RPMI8226 (cell line): ENCODE measurements at places on chromosomes 16 and 17.
A peak's percentile ranks its signal among the peaks of the same experiment; 100 is the strongest.

DNA sequence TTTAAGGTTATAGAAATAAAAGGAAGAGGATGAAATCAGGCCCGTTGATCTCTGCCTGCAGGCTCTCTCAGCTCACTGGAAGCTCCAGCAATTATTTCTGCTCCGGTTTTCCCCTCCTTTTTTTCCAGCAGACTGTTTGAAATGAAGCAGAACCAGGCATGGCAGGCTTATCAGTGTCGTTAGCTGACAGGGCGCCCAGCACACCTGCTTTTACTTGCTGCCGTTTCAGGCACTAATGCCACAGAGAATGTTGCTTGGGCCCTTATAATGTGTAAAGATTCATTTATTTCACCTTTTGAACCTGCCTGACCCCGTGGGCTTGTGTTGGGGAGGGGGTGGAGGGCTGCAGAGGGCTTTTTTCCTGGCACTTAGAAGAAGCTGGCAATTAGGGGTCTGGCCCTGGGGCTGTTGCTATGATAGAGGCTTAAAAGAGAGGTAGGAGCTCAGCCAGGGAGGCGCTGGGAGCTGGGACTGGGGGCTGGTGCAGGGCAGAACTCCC lies 108.1 kb downstream of the IRX3 start:
- no peak for DNase-seq

GRCh38 chr16:88552166-88552565 lies 18.0 kb upstream of the ZC3H18 start:
- DNase-seq = no peak

DNA sequence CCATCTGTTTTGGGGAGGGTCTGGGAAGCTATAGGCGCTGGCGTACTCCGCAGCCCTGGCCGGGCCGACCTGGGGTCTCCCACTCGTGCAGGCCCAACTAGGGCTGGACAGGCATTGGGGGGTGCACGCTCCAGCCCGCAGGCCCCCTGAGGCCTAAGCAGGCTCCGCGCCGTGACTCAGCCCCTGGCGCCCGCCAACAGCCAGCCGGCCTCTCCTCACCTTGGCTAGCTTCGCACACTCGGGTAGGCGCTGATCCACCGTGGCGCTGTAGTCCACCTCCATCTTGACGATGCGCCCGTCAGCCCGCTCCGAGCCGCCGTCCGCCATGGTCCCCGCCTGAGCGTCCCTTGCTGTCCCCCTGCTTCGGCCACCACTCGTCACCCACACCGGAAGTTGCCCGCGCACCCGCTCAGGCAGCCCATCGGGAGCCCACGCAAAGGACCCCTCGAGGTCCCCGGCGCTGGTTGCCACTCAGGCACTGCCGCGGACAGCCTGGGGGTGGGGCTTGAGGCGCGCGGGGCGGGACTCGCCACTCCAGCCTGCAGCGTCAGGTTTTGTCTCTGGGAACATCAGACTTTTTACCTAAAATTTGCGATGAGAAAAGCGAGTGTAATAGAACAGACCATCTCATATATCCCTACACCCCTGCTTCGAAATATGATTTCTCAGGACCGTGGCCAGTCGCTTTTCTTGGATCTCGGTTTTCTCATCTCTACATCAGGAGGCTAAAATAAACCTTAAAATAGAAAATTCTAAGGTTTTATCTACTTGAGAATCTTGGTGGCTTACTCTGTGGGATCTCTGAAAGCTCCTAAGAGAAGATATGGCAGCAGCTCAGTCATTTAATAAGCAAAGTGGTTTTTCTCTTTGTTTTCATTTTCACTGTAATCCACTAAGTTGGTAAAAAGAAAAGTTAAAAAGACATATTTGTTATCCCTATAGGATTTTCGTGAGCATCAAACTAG lies at the start of gene PSMD12:
PSMD12 (minus strand) TSS at position 385 of the 965 bp plus-strand sequence; CDS start at position 327, 58 bp downstream.
- DNase-seq = peak; percentile 95

- peak; percentile 80 for DNase-seq
Measured at GRCh38 chr17:35244341-35245195, 1.7 kb downstream of the SLFN5 start.

- no peak for DNase-seq
Measured at GRCh38 chr17:75539967-75540729, 14.7 kb downstream of the LLGL2 start.

- no peak for DNase-seq
Measured at GRCh38 chr17:80826955-80827645, 164.5 kb upstream of the CHMP6 start.

DNA sequence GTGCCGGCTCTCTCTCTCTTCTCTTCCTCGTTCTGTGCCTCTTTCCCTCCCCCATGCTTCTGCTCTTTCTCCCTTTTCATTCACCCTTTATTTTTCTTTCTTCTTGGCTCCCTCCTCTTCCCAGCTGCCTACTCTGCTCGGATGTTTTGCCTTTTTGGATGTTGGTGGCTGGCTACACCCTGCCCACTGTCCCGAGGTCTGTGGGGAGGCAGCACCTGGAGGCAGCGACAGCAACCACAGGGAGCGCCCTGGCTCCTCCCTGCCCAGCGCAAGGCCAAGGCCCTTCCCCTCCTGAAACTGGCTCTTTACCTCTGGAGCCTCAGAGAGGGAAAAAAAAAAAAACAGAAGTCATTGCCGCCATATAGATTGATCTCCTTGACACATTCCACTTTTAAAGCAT lies 20.0 kb downstream of the CLUAP1 start:
- DNase-seq = no peak

GRCh38 chr16:84841787-84842300 lies 22.1 kb downstream of the CRISPLD2 start:
- DNase-seq = peak; percentile 36

DNA sequence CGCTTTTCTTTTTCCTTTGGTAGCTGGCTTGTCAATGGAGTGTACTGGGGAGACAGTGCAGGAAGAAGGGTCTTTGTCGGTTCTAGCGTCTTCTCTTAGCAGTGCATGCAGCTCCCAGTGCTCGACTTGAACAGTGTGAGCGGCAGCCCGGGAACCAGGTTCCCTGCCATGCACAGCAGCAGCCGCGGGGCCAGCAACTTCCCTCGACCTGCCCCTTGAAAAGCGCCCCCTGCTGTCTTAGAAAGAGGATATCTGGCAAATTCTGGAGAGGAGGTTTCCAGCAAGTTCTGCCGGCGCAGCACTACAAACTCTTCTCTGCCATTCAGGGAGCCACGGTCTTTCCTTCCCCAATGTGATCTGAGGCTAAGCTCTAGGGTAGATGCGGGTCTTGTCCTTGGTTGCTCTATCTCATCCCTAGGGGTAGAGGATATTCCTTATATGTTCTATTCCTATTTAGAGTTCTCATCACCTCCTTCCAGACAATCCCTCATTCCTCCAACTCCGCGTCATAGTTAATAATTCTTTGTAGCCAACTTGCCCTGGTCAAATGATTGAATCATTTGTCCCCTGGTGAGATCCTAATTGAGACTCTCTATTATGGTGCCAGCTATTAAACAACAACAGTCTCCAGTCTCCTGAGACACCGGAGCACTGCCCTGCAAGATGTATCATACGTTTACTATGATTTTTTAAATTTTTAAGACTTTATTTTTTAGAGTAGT lies 451.3 kb downstream of the PMP22 start:
- DNase-seq = peak; percentile 16

- no peak for DNase-seq
Measured at GRCh38 chr16:9708972-9709620, 473.1 kb downstream of the GRIN2A start.

DNA sequence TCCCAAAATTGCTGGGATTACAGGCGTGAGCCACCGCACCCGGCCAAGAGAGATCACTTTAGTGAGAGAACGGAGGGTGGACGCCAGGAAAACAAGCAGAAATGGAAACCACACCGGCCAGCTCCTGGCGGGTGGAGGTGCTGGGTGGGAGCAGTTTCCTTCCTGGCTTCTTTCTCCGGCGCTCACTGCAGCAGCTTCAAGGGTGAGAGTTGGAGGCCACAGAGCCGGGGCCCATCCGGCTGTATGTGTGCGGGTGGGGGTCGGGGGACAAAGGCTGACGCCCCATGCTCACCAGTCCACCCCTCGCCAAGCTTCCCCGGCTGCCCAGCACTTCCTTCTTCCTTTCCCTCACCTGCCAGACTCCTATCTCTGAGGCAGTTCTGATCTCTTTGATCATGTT lies 13.5 kb upstream of the BHLHA9 start:
- DNase-seq = no peak

GRCh38 chr17:76056882-76057281 lies 15.4 kb downstream of the SRP68 start:
- no peak for DNase-seq

DNA sequence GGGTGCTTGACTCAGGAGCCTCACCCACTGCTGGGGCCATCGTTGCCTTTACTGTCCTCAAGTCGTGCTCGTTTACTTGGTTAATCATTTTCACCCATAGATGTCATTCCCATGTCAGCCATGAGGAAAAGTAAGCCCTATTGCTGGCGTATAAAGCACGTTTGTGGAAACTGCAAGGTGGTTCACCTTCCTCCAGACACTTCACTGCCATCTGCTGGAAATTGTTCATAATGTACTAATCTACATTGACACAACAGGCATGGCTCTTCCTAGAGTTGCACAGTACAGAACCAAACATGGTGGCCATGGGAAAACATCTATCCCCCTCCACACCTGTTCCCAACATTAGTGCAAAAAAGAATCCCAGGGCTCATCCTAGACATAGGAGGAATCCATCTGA lies 116.6 kb downstream of the ZNF18 start:
- peak; percentile 34 for DNase-seq

DNA sequence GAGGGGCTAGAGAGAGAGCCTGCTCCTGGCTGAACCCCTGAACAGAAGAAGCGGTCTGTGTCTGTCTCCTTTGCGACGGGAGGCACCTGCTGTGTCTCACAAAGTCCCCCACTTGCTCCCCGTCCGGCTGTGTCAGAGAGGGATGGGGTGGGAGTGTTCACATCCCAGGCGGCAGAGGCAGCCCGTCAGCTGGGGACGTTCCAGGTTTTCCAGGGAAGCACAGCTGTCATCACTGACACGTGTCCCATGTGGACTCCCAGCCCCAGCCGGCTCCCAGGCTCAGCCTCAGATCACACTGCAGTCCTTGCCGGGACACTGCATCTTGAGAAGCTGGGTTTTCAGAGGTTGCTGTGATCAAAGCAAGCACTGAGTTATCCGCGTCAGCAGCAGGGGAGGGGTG lies 1.6 kb downstream of the TELO2 start:
- DNase-seq = no peak

DNA sequence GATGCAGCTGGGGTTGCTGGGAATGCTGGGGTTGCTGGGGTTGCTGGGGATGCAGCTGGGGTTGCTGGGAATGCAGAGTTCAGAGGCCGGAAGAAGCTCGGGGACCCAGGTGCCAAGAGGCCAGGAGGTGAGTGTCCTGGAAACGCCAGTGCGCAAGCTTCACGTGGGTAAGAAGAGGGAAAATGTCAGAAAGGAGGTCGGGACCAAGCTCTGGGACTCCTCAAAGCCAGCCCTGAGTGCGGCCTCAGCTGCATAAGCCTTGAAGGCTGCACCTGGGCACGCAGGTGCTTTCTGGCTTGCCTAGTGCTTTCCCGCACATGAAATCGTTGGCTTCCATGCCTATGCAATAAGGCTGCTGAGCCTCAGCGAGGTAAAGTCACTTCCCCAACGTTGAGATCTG lies 48.3 kb downstream of the PITPNM3 start:
- peak; percentile 31 for DNase-seq

GRCh38 chr16:13436641-13437412 lies 483.1 kb upstream of the ERCC4 start:
- no peak for DNase-seq

DNA sequence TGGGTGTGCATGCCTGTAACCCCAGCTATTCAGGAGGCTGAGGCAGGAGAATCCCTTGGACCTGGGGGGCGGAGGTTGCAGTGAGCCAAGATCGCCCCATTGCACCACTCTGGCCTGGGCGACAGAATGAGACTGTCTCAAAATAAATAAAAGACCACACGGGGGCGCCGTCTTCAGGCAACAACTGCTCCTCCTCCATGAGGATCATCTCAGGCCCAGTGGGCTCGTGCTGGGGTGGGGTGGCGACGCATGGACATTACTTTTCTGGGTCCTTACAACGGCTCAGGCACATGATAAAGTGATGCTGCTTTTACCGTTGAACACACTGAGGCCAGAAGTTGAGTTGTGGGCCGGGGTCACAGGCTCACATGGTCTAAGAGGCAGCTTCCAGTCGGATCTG lies 56.2 kb downstream of the PRMT7 start:
- DNase-seq = peak; percentile 48

GRCh38 chr17:76599694-76600460 lies 14.2 kb upstream of the ST6GALNAC2 start:
- DNase-seq = peak; percentile 61

- DNase-seq = no peak
Measured at GRCh38 chr16:89417352-89417751, 73.0 kb downstream of the ANKRD11 start.

DNA sequence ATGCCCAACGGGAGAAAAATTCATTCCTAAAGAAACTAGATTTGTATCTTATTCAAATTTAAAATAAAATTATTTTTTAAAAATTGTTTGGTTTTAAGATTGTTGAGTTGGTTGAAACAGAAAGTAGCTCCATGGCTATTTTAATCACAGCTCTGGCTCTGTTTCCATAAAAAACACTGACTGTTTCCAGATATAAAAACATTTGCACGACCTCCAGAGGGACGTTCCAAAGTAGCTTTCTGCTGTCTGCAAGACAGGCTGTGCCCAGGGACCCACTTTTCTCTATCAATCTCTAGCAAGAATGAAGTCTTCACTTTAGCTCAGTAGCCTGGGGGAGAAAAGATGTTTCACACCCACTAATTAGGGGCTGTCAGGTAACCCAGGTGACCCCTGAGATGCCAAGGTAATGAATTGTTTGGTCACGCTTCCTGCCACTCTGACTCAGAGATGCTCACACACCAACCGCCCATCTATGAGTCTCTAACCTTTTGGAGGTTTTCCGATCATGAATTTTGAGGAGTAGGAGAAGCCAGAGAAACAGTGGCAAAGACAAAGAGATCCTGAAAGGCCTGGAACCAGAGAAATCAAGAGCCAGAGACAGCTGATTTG lies 220.1 kb upstream of the SOX9 start:
- no peak for DNase-seq

DNA sequence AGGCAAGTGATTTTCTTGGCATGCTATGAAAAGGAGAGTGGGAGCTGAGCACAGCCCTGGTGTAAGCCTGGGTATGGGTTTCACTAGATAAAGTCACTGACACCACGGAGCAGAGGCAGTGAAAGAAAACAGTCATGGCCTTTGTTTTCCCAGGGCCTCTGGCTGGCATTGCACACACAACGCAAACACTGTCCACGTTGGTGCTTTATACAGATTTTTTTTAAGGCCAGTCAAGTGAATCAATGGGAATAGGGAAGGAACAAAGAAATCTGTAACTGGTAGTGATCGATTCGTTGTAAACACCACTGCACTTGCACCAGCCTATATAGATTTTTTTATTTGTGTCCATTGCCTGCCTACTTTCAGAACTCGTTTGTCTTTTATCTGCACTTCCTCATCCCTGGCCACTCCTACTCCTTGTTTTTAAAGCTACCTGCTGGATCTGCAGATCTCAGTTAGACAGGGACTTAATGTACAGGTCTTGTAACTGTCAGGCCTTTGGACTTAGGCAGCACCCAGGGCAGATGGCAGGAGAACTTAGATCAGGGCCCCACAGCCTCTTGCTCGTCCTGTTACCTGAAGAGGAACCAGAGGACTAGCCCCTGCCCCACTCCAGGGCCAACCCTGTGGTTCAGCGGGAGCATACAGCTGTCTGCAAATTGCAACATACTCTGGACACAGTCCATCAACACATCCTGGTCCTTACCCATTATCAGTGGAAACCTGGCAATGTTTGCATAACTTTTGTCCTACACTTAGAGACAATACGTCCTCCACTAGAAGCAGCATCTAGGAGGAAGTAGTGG lies 10.6 kb upstream of the TMIGD1 start:
- peak; percentile 45 for DNase-seq

- DNase-seq = no peak
Measured at GRCh38 chr16:24117680-24118079, 138.5 kb upstream of the CACNG3 start.

- no peak for DNase-seq
Measured at GRCh38 chr17:81209141-81209540, 13.6 kb downstream of the CEP131 start.

- DNase-seq = no peak
Measured at GRCh38 chr17:78716292-78716691, 65.8 kb downstream of the CYTH1 start.
